ENCODE measurements at places on chromosomes 3 and 15.

DNA sequence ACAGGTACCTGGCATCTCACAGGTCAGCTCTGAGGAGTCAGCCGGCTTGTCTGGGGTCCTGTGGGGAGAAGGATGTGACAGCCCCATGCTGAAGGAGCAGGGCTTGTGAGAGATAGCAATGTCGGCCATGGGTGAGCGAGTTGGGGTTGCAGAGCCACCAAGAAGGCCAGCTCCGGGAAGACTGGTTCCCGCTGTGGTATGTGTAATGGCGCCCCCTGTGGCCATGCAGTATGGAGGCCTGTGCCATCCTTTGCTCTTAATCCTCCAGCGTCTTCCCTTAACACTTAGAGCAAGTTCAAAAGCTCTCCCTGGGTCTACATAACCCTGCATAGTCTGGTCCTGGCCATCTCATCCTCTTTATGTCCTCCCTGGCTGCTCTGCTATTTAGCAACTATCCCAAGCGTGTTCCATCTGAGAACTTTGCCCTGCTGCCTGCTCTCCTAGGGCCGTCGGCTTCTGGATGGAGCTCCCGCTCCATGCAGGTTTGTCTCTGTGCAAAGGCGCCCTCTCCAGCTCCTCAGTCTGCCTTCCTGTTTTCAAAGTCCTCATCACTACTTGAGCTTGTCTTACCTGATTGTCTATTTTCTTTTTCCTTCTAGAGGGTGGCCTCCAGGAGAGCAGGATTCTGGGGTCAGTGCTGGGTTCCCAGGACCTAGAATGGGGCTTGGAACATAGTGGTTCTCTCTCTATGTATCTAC lies 40.8 kb upstream of the IQCF6 start:
- no peak for DNase-seq

DNA sequence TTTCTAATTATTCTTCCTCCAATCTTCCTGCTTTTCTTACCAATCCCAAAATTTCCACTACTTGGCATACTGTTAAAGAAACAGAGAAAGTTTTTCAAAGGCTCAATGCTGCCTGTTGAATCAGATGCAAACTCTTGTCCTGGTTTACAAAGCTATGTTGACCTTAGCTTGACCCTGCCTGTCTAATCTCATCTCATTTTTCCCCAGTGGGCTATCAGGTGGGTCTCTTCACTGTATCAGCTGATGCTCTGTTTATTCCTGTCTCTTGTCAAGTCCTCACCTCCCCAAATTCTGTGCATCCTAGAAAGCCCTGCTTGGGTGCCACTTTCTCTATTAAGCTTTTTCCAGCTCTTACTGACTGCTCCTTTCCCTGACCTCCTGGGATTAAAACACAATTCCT lies 18.2 kb downstream of the NFKBIZ start:
- DNase-seq: no peak

- DNase-seq: no peak
These were observed 2.3 kb upstream of the CLK3 start for GRCh38 chr15:74613089-74613952.

DNA sequence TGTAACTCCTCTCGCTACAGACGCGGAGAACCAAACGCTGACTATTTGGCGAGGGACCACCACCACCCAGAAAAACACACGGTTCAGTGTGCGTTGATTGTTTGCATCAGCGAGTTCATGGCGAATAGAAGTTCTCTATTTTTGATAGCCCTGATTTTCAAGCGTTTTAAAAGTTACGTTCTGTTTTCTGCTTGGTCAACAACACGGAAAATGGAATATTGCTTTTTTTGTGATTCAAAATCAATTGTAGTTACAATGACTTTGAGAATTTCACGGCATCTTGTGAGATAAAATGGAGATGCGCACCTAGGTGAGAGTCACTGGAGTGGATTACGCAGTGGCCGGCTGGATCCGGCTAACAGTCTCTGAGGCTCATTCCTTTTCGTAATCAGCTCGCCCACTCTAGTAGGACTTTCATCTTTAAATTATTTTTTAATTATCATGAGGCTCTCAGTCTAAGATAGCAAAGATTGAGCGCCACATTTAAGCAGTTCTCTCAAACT lies 54.8 kb downstream of the CCDC54 start:
- no peak for DNase-seq

DNA sequence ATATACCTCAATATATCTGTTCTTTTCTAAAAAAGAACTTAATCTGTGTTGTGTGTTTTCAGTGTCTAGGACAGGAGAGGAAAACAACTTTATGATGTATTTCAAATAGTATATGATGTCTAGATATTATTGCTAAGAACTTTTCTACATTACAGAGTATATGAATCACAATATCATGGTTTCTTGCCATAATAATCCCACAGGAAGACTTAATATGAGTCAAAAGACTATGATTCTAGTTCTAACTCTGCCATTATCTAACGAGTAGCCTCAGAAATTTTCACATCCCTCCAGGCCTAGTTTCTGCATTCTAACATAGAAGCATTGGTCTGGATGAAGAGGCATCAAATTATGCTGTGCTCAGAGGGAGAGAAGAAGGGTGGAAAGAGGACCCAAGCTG lies 107.7 kb upstream of the SPRED1 start:
- DNase-seq: no peak

DNA sequence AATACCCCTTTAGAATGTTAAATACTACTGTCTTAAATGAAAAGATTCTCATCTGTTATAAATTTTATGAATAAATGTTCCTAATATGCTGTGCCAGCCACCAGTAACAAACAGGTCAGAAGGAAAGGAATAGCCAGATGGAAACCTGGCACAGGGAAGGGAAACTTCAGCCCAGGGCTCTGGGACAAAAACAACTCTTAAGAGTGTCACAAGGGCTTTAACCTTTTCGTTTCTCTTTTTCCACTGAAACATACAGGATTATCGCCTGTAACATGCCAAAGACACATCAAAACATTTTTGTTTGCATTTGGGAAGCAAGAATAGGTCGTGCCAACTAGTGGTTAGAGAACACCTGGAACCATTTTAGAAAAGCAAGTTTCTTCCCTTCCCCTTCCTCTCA lies 109.0 kb upstream of the NEDD4 start:
- DNase-seq: no peak

DNA sequence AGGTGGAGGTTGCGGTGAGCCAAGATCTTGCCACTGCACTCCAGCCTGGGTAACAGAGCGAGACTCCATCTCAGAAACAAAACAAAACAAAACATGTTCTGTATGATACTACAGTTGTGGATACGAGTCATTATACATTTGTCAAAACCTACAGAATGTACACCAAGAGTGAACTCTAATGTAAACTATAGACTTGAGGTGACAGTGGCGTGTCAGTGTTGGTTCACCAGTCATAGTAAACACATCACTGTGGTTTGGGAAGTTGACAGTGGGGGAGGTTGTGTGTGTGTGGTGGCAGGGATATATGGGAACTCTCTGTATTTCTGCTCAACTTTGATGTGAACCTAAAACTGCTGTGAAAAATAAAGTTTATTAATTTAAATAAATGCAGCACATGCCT lies 33.0 kb upstream of the GNB5 start:
- no peak for DNase-seq

GRCh38 chr3:132279030-132279429 lies 38.2 kb upstream of the ACP3 start:
- no peak for DNase-seq

GRCh38 chr3:4983739-4984510 lies 4.7 kb downstream of the BHLHE40 start:
- no peak for DNase-seq

GRCh38 chr15:71469413-71469812 lies 340.9 kb upstream of the NR2E3 start:
- DNase-seq: no peak

GRCh38 chr15:23424111-23424904 lies 22.7 kb downstream of the GOLGA6L2 start:
- DNase-seq: no peak

DNA sequence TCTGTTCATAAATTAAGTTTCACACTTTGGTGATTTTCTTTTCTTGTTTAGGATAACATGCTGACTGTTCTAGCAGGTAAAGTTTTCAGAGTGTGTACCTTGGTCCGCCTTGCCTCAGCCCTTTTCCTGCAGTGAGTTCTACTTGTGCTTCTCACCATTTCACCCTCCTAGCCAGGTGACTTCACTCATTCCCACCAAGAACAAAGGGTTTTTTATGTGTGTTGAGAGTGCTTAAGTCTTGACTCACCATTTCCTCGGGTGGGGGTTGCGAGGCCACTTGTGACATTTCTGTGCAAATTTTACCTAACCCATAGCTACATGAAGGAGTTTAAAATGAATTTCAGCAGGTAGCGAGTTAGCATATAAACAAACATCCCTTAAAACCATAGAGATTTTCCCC lies 81.4 kb downstream of the C3orf38 start:
- no peak for DNase-seq

DNA sequence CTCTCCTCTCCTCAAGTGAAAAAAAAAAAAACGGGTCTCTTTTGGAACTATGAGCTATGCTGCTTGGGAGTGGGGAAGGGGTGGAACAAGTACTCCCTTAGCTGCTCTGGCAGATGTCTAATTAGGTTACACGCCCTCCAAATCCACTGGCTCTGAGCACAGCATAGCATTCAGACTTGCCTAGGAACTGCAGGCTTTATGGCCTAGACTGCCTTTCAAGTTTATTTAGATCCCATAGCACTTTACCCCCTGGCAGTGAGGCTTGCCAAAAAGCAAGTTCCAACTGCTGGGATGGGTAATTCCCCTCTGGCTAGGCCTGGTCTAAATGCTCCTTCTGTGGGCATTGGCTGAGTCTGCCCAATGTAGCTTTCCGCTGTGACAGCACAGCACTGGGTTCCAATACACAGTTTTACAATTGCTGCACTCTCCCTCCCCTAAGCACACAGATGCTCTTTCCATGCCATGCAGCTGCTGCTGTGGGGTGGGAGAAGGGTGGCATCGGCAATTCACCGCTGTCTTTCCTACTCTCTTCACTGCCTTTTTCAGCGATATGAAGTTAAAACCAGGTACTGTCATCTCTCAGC lies 152.8 kb downstream of the KCNAB1 start:
- DNase-seq: no peak

DNA sequence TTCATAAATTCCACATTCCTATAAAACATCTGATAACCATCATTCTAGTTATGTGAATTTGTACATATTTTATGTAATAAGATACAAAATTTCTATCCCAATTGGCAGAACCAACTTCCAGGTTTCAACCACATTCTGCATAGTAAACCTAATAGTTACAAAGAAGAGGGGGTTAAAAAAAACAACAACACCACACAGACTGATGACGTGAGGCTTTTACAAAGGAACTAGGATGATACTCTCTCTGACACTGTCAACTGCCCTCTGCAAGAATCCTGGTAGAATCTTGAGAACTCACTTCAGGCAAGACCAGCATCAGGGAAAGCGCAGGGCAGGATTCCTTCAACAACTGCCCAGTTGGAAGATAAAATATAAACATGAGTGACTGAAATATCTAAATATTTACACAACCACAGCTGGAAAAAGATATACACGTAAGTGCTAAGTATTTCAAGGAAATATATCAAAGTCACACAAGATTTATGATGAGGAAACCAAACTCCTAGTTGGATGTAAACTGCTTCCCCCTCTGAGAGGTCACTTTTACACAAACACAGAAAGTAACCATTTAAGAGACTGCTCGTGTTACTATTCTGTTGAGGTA lies 816.4 kb downstream of the ROBO1 start:
- DNase-seq: no peak

DNA sequence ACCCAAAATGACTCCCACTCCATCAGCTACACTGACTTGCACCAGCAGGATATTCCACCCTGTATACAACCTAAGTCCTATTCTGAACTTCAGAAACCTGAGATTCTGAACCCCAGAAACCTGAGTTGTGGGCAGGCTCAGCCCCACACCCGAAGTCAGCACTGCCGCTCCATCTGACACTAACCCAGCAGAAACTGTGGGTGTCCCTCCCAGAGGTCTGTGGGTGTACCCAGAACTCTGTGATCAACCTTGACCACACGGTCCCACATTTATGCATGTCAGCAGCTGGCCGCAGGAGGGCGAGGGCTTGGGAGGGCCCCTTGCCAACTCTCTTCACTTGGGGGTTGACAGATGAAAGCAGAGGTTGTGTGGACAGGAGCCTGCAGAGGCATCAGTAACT lies 9.3 kb downstream of the OXTR start:
- no peak for DNase-seq

- no peak for DNase-seq
These were observed 25.7 kb upstream of the APH1B start for GRCh38 chr15:63251701-63252100.

DNA sequence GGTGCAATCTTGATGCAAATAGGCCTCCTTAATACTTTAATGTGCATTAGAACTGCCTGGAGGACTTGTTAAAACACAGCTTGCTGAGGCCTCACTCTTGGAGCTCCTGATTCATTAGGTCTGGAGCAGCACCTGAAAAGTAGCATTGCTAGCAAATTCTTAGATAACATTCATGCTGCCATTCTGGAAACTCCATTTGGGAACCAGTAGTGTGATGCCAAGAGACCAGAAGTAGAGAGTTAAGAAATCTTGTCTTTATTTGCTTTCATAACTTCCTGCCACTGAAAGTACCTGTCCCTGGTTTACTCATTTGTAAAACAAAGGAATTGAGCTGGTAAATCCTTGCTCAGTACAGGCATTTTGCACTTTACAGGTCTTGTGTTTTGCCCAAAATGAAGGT lies 72.0 kb downstream of the RAP2B start:
- no peak for DNase-seq

- no peak for DNase-seq
These were observed 1.4 kb downstream of the VHL start for GRCh38 chr3:10142707-10143560.

- no peak for DNase-seq
These were observed 488.0 kb upstream of the SUCLG2 start for GRCh38 chr3:68142441-68142840.

- peak; percentile 10 for DNase-seq
These were observed 73.9 kb downstream of the TBC1D2B start for GRCh38 chr15:78003539-78004008.

- DNase-seq: no peak
These were observed 20.1 kb upstream of the FSTL1 start for GRCh38 chr3:120470870-120471269.

DNA sequence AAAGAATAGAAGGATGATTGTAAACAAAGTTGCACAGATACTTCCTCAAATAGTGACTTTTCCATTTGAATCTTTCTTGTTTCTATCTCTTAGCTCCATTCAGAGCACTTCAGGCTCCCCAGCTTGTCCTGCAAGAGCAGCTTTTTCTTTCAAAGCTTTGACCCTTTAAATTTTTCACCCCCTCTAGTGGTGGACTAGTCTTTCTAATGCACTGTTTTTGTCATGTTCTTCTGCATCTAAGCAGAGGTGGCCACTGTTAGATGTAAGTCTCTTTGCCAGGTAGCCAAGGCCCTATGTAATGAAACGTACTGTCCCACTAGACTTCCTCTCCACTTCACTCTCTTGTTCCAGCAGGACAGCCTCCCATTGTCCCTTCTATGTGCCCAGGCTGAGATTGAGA lies 74.0 kb upstream of the MANF start:
- DNase-seq: no peak
